ENCODE measurements at places on chromosomes 5 and 9.

DNA sequence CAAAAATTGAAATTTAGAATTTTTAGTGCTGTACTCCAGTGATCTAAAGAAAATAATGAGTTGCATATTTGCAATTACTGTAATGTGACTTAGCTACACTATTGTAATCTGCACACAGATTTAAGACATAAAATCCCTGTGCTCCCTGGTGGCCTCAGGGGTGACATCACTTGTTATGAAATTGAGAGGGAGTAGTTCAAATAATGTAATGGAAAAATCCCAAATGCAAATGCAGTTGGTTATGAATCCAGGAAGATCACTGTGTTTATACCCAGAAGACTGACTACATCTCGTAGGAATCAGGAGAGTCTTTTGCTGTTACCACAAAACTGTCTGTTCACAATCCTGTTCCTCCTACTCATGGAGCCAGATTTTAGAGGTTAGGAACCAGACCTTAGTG, 178.7 kb upstream of the FBXL17 start:
- DNase-seq: no peak

DNA sequence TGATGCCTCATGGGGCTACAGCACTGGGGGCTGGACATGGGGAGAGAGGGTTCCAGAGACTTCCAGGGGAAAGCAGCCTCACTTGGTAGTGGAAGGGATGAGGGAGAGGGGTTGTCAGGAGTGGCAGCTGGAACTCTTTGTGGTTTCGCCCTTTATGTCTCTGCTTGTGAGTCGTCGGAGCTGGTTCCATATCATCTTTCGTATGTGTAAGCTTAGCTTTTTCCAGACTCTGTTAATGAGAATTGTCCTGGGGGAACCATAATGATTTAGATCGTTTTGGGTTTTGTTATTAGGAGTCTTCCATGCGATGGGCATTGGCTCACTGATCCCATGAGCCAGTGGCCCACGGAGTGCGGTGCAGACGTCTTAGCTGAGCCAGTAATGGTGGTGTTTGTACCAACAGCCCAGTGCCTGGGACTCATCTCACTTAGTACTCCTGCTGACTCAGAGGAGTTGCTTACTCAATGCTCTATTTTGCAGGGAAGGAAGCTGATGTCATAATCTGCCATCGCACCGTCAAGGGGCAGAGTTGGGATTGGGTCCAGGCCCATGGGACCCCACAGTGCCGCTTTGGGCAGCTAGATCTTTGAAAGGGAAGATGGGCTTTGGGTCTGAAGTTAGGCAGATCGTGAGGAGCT, 48.5 kb downstream of the NEK6 start:
- no peak for DNase-seq

- no peak for DNase-seq
Measured at GRCh38 chr5:132484391-132484725, 6.2 kb downstream of the IRF1 start.

- no peak for DNase-seq
Measured at GRCh38 chr9:77838986-77839385, 190.9 kb upstream of the GNA14 start.

- peak; percentile 62 for DNase-seq
Measured at GRCh38 chr9:114894609-114895433, 35.6 kb downstream of the TNFSF8 start.

DNA sequence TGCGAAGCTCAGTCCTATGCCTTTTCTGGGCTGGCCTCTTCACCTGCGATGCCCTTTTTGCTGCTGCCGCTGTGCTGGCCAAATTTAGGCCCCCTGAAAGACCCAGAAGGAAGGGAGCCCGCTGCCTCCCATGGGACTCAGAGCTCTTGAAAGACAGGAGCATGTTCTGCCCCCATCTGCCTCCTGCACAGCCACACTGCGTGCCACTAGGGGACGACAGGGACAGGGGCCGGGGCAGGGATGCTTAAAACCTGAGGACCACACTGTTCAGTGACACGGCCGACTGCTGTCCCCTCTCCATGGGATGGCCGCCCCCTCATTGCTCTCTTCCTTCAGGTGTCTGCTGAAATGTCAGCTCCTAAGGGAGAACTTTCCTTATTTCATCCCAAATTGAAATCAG, 132.4 kb downstream of the ADAMTS2 start:
- DNase-seq: no peak

- DNase-seq: peak; percentile 51
Measured at GRCh38 chr9:113309204-113309813, 6.1 kb upstream of the RNF183 start.

- DNase-seq: no peak
Measured at GRCh38 chr5:131812371-131813160, 15.7 kb upstream of the FNIP1 start.

Data from GM23338 (cell line).